ENCODE measurements at places on chromosomes 5 and 9.

DNA sequence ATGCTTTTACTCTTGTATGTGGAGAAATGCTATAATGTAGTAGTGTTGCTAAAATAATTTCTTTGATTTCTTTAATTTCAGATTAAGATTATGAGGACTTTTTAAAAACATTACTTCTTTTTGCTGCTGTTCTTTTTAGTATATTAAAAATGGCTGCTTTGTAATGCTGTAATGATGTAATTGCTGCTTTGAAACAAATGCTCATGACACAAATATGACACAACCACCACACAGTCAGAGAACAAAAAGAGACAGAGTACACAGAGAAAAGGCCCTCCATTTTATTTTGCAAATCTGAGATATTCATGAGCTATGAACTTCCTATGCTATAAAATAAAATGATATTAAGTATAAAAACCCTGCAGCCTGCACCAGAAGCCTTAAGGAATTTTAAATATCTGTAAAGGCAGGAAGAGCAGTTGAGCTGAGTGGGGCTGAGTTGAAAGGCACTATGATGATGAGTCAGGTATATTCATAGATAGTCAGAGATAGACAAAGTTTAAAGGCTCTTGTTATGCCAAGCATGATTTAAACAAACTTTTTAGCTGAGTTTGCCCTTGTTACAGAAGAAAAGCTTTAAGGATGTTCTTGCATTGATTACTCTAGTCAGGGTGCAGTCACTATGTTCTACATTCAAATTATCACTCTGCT lies 5.1 kb upstream of the POU5F2 start:
- DNase-seq = no peak

DNA sequence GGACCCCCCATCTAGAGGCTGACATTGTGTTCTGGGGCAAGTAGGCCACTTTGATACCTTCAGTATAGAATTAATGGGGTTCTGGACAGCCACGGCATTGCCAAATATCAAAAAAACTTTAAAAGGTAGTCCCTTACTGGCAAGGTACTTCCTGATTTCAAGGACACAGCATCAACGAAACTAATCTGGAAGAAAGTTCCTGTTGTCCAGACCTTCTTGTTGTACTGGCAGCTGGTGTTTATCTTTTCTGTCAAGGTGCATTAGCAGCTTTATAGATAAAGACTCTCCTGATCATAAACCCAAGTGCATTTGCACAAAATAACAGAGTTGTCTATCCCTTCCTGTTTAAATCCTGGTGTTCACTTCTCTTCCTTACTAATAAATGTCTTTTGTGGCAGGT lies 23.7 kb upstream of the GOLGA1 start:
- no peak for DNase-seq

GRCh38 chr5:138370537-138370936 lies 18.1 kb downstream of the KDM3B start:
- DNase-seq = no peak

DNA sequence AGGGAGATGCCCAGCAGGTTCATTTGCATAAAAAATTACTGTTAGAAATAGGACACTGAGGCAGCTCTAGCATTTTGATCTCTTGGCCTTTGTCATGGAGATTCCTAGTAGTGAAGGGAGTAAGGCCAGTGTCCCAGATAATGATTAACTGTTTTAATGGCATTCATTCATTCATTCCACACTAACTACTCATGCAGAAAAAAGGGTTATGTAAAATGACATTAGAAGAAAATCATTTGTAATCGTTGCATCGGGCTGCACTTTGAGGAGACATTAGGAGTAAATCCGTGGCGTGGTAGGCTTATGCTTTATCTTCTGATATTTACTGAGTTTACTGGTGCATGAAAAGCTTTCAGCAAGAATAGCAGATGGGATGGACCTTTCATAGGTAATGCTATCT lies 82.6 kb upstream of the GRHPR start:
- DNase-seq = no peak

DNA sequence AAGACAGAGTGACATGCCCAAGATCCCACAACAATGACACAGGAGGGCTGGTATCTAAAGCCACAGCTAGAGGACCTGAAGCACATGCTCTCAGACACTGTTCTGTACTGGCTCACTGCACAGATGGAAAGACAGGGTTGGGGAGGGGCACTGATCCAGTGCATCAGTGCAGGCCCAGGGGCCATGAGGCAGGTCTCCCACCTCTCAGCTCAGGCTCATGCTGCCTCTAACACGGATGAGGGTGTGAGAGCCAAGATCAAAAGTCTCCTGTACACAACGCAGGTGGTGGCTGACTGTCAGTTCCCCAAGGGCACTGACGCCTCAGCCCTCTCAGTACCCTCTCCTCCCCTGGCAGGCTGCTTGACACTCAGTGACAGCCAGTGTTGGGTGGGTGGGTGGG lies 10.9 kb downstream of the RAPGEF1 start:
- DNase-seq = peak; percentile 36

DNA sequence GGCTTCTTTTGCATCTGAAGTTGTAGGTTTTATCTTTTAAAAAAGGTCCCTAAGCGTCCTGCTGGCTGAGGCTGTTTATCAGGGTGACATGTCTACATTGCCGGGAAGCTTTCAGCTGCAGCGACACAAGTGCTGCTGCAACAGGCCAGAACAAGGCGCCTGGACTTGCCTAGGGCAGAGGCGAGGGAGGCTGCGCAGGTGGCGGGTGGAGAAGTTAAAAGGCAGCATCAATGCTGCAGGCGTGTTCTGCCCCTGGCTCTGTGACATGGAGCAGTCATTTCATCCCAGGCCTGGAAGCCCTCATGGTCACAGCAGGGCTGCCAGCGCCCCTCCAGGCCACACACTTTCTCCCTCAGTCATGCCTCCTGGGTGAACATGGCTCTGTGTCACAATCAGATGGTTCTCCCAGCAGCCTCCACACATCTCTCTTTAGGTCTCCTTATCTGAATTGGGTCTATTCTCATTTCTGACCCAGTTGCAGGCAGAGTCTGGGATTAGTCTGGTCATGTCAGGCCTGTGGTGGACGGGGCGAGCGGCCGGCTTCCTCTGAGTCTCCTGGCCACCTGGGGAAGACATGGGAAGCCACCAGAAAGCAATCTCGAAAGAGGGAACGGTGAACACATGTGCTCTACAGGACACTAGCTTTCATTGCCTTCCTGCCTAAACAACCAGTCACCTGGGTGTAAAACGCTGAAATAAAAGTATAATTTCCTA lies 41.3 kb downstream of the IRX2 start:
- no peak for DNase-seq

DNA sequence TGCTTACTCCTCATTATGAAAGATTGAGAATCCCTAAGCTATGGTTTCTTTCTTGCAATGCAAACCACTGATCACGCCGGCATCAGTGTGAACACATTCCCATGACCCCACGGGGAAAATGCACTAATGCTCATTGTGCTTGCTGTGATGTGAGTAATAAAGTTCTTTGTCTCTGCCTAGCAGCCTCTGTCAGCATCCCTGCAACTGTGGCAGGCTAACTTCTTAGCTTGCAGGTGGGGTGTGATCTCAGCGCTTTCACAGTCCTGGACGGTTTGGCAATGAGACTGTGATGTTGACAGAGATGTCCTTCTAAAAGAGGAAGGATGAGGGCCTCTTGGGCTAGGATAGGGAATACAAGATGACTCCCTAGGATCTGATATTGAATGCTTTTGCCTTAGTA lies 1218.7 kb downstream of the EFNA5 start:
- DNase-seq = no peak

- no peak for DNase-seq
These were observed 1.2 kb upstream of the GCNT4 start for GRCh38 chr5:75053304-75054133.

DNA sequence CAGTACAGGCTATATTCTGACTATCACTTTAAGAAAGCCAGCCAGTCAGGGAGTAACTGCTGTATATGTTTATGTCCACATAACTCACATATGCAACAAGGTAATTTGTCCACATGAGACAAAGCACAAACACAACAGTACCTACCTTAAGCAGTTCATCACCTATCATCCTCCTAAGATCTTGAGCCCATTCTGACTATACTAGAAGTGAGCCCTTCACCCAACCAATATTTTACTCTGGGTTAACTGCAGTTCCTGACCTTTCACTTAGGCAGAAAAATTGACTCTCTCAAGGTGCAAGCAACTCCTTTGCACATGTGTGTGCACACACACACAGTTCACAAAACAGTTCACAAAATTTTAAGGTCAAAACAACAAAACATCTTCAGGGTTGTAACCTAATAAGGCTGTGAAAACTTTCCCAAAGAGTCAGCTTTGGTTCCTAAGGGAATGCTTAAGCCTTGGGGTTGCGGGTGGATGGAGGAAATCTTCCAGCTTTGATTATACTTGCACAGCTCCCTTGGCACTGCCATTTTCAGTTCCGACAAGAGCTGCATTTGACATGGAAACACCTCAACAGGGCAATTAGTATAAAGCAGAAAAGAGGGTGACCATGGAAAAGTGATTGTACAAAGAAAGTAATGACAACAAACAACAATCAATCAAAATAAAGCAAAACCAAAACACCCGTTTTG lies 215.3 kb downstream of the NFIB start:
- DNase-seq = no peak

GRCh38 chr5:134079748-134080581 lies 34.5 kb upstream of the TCF7 start:
- DNase-seq = peak; percentile 46

DNA sequence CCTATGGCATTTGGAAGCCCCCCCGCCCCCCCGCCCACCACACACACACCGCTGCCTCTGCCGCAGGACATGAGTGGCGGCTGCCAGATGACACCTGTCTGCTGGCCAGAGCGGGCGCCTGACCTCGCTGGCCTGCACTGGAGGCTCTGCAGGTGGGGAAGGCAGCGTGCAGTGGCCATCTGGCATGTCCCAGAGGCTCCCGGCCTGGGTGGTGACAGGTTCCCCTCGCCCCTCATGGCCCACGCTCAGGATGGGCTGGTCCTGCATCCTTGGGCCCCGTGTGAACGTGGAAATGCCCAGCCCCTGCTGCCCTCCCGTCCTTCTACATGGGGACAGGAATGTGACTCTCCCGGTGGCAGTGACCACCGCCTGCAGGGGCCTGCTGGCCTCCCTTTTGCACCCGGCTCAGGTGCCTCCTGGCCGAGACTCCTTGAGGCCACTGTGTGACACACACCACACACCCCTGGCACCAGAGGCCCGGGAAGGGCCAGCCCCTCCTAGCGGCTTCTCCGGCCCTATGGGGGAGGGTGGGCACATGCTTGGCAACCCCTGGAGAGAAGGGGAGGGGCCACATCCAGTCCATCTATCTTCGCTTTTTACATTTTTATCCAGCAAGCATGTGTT lies 30.3 kb downstream of the IRX4 start:
- no peak for DNase-seq

DNA sequence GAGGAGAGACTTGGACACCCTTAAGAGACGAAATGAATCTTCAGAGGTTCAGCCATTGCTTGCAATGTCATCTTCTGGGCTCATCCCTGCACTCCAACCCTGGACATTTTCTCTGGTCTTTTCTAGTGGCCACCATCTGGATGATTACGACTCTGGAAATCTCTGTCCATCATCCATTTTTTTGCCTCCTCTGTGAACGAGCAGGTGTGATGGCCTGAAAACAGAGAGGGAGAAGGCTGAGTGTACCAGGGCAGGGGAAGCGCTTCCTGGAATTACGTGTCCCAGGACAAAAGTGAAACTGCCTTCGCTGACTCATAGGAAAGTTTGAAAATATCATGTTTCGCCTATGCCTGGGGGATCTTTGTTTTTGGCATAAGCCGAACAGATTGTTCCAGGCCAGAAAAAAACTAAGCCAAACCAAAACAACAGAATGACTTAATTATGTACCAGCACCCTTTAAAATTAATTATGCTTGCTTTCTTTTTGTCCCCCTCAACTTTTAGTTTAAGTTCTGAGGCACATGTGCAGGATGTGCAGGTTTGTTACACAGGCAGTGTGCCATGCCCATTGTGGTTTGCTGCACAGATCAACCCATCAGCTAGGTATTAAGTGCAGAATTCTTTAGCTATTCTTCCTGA lies 31.9 kb downstream of the ANKRD33B start:
- DNase-seq = no peak

GRCh38 chr5:174229514-174230370 lies 184.2 kb downstream of the NSG2 start:
- no peak for DNase-seq

DNA sequence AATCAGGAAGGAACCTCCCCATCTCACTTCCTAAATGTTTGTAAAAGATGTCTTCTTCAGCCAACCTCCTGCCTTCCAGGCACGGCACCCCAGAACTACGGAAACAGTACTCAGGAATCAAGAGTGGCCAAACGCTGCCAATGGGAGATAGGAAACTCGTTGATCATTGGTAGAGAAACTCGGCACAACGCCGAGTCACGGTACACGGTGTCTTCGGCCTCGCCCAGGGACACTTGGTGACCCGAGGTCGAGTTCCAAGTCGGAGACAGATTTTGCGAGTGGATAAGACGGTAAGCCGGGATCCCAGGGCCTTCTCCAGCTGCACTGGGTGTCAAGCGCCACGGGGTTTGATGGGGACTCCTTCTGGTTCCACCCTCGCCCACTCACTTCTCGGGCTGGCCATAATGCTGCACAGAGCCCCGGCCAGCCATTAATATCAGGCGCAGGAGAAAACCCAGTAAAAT lies 343 bp downstream of the KIAA0825 start:
- DNase-seq = no peak

DNA sequence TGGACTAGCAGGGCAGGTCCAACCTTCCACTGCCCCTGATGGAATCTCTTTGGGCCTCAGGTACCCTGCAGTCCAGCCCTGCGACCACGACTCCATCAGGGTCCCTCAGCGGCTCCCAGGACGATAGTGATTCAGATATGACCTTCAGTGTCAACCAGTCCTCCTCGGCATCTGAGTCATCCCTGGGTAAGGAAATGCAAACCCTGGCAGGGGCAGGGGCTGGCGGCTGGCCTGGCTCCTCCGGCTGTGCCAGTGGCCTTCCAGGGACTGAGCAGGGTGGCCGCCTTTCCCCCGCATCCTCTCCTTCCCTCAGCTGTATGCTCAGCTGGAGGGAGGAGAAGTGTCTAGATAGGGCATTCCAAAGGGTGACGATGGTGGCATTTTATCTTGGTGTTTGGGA lies 45.0 kb downstream of the NEURL1B start:
- no peak for DNase-seq

- DNase-seq = no peak
These were observed 11.8 kb downstream of the ADAMTSL1 start for GRCh38 chr9:18485714-18486113.

- no peak for DNase-seq
These were observed 463.9 kb downstream of the ANXA1 start for GRCh38 chr9:73615557-73615956.

DNA sequence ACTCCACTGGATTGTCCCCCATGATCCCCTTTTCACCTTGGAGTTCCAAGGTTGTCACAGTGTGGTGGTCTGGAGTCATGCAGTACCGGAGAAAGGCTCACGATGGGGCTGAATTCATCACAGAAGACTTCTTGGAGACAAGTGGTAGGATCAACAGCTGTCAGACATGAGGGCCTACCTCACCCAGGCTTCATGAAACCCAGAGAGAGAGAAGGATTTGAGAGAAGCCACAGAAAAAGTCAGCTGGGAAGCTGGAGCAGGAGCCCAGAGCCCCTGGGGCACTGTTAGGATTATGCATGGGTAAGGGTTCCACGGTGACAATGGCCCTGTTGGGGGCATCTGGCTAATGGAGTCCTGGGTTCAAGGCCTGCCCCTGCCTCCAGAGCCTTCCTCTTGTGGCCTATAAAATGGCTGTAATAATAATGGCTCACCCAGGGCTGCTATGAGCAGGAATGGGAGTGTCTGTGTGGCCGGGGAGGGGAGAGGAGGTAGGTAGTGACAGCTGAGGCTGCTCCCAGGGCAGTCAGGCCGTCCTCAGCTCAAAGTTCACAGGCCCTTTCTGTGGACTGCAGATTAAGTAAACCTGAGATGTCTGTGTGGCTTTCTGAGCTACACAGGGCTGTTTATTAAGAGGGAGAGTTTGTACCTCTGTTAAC lies 910 bp downstream of the TRIM14 start:
- DNase-seq = peak; percentile 16

- DNase-seq = no peak
These were observed 322.5 kb upstream of the IRX4 start for GRCh38 chr5:2205185-2205585.
